NCI-H1930 (cell line): ENCODE measurements at places on chromosomes 7 and 10.

DNA sequence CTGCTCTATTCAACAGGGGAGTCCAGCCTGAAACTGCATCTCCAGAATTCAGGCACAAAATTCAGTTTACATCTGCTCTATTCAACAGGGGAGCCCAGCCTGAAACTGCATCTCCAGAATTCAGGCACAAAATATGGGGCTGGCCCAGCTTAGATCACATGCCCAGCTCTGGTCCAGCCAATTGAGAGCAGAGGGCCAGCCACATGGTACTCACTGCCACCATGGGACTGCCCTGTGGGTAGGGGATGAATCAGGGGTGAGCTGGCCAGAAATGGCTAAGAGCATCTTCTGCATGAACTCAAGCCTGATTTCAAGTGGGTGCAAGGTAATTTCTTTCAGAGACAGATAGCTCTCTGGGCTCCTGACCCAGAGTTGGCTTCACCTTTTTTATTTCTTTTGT, 156.6 kb upstream of the LYZL2 start:
- no peak for DNase-seq

GRCh38 chr7:2204446-2204845, 28.3 kb downstream of the MAD1L1 start:
- no peak for DNase-seq

DNA sequence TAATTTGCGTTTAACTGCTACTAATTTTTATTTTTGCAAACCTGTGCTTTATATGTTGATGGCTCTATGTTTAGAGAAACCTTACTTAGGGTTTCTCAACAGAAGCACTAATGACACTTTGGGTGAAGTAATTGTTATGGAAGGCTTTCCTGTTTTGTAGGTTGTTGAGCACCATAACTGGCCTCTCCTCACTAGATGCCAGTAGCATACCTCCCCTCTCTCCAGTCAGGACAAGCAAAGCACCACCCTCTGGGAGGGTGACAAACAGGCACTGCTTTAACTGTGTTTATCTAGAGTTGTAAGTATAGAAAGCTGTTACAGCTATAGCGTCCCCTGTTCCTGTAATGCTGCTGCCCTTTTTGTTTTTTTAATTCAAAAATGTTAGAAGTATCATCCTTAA, 60.9 kb downstream of the WAC start:
- no peak for DNase-seq

DNA sequence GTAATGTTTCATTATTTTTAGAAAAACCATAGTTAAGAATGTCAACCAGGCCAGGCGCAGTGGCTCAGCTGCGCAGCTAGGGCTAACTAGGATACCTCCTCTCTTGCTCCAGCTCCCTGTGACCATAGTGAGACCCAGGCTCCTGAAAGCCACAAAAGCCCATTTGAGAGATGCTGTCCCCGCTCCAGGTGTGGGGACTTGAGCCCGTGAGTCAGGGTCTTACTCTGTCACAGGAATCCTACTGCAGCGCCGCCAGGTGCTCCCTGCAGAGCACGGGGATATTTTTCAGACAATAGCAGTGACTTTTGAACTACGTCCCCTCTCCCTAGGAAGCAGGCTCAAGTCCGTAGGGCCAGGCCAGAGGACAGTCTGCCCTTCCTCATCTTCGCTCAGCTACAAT, 75.6 kb upstream of the NRBF2 start:
- no peak for DNase-seq

- DNase-seq: no peak
Measured at GRCh38 chr7:28263622-28264271, 83.2 kb upstream of the JAZF1 start.

- DNase-seq: no peak
Measured at GRCh38 chr10:71795248-71795647, 21.9 kb upstream of the VSIR start.

GRCh38 chr7:30468791-30469190, 9.8 kb downstream of the NOD1 start:
- DNase-seq: no peak

- DNase-seq: no peak
Measured at GRCh38 chr10:129464251-129464650, 2.8 kb upstream of the MGMT start.

GRCh38 chr7:70630818-70631457, 501.0 kb upstream of the GALNT17 start:
- DNase-seq: no peak

- no peak for DNase-seq
Measured at GRCh38 chr7:7668706-7669105, 28.2 kb downstream of the UMAD1 start.

DNA sequence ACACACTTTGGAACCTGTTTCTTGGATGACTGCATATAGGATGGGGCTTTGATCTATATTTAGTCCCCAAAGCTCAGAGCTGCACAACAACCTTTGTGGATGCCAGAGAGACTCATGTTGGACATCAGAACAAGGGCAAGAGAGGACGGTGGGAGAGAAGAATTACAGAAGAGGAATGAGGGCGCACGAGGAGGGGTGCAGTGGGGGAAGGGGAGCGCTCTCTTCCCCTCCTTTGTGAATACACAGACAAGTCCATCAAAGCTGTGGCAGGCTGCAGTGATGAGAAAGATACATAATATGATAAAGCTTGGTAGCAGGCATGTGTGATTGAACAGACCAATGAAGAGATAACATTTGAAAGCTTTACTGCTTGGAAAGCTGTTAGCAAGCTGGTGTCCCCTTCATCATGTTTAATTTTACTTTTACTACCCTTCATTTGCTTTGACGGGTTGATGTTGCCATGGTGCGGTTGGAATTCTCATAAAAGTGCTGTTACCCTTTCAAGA, 857.8 kb downstream of the KCNMA1 start:
- DNase-seq: no peak

DNA sequence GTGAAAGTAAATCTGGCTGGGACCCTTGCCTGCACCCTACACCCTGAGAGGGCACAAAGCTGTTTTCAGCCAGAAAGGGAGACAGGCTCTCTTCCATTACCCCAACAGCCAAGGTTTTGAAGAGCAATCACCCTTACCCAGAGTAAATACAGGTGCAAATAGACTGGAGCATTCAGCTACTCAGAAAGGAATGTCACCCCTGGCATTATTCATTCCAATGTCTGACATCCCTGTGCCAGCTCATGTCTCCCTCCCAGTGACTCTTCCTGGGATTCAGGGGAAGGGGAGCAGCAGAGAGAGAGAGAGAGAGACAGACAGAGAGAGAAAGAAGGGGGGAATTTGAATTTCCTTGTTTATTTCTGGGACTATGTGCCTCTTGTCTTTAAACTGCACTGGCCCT, 611.8 kb downstream of the SORCS3 start:
- DNase-seq: peak; percentile 3

GRCh38 chr10:71608819-71609768, 110.5 kb downstream of the C10orf105 start:
- peak; percentile 51 for DNase-seq

DNA sequence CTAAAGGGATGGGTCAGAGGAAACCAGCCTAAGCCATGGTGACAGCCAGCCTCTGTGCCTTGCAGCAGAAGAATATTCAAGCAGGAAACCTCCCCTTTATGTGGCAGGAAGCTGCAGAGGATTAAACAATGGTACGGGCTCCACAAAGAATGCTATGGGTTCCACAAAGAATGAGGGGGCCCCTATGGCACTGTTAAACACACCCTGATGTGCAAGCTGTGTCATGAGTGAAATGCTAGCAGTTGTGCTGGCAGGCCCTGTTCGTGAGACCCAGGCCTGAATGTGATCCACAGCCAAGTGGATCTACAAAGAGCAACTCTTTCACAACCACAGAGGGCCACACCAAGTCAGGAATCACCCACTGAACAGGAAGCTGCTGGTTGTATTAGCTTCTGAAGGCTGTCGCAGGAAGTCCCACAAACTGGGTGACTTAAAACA, 68.9 kb downstream of the MYOF start:
- DNase-seq: no peak

- DNase-seq: no peak
Measured at GRCh38 chr10:76892766-76893479, 744.7 kb downstream of the KCNMA1 start.

- no peak for DNase-seq
Measured at GRCh38 chr10:71143170-71143569, 69.2 kb upstream of the UNC5B start.

DNA sequence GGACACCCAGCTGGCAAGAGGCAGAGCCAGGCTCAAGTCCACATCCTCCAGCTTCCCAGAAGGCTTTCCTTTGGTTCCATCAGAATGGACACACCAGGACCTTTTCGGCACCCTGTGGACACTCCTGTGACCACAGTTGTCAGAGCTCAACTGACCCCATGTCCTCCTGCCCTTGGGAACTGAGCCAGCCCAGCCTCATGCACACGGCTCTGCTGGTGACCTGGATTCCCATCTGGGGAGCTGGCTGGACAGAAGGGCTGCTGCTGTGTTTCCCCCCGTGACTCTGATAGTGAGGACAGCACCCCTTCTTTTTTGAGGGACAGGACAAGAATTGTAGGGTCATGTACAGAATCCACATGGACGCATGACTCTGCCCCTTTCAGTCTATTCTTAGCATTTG, 289.2 kb downstream of the WDR37 start:
- no peak for DNase-seq

DNA sequence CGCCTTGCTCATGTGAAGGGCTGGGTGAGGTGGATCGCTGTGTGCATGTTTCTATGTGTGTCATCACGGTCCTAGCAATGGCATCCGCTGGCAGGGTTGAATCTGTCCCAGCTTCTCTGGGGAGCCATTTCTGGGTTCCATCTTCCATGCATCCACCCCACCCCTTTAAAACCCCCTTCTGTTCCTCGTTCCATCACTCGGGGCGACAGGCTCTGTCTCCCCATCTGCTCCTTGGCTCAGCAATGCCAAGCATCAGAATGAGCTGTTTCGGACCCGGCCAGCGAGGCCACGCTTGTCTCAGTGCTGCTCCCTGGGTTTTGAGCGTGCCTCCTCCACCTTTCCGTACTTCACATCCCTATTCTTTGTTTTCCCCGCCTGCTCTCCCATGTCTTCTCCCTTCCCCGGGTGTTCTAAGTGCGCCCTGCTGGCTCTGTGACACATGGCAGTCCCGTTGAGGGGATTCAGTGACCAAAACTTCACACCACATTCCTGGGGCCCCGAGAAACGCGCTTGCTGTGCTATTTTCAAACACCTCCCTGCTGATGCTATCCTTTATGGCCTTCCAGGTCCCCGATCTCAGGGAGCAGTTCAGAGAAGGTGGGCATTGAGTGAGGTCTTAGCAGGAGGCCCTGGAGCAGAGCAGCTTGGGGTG, 554.1 kb upstream of the FOXK1 start:
- no peak for DNase-seq

GRCh38 chr10:19373988-19374387, 325.4 kb downstream of the MALRD1 start:
- DNase-seq: no peak

DNA sequence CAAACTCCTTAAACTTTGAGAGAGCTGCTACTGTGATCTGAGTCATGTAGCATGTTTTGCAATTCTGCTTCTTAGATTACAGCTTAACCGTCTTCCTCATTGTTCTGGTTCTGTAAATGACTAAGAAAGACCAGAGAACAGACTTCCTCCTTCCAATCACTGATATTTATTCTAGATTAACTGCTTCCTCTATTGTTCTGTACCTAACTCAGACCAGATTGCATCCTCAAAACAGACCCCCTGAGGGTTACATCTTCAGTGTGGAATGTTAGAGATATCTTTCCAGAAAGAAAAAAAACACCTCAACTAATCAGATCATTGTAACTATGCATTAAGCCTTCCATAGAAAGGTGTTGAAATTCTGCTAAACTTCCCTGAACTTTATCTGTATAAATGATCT, 5.7 kb upstream of the PIP start:
- no peak for DNase-seq

- no peak for DNase-seq
Measured at GRCh38 chr10:13592306-13592705, 5.5 kb downstream of the PRPF18 start.

DNA sequence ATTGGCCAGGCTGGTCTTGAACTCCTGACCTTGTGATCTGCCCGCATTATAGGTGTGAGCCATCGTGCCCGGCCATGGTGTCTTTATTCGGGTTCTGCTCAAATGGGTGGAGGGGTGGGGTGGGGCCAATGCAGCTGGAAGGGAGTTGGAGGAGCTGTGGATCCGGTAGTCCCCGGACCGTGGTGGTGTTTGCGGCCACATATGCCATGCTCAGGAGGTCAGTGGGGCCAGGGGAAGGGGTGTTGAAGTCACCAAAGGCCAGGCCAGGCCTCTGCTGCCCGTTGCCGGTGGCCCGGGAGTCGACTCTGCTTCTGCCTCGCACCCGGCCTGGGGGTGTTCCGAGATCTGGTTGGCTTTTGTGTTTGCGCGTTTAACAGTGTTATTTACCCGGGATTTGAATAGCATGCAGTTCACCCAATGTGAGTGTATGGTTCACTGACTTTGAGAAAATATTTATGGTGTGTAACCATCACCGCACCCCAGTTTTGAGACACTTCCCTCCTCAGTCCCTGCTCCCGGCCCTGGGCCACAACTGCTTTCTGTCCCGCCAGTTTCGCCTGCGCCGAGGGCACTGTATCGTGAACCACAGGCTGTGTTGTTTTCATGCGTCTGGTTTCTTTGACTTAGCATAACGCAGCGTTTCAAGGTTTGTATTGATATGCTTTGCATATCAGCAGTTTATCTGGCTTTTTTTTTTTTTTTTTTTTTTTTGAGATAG, 10.7 kb downstream of the INPP5A start:
- no peak for DNase-seq

DNA sequence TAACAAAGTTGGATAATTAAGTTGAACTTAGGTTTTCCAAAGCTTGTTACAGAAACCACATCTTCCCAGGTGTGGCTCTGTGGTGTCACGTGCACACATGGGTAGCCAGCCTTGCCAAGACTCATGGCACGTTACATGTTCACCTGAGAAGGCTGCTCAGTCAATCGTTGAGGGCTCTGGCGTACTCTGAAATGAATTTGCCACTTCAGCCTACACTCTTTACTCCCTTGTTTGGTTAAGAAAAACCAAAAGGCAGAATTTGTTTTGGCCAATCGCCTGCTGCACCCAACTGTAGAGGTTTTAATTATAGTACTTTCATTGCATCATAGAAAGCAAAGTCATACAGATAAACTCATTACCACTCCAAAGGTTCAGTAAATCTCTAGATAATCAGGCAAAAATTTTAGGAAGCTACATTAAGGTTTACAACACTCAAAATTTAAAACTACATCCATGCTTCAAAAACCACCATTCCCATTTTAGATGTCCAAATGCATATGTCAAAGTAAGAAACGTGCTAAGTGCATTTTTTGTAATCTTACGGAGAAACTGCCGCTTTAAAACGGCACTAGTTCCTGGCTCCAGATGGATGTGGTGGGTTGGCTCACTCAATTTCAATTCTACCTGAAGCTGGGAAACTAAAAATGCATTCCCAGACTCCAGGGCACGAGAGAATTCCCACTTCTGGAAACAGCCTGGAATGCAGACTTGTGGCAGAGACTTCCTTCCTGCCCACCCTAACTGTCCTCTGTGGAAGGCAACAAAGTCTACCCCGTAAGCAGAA, 88.4 kb downstream of the DIP2C start:
- DNase-seq: no peak
